NCI-H2029 treated with DMSO at 0.1 percent for 48 hours (cell line): ENCODE measurements at places on chromosomes 3 and 15.

DNA sequence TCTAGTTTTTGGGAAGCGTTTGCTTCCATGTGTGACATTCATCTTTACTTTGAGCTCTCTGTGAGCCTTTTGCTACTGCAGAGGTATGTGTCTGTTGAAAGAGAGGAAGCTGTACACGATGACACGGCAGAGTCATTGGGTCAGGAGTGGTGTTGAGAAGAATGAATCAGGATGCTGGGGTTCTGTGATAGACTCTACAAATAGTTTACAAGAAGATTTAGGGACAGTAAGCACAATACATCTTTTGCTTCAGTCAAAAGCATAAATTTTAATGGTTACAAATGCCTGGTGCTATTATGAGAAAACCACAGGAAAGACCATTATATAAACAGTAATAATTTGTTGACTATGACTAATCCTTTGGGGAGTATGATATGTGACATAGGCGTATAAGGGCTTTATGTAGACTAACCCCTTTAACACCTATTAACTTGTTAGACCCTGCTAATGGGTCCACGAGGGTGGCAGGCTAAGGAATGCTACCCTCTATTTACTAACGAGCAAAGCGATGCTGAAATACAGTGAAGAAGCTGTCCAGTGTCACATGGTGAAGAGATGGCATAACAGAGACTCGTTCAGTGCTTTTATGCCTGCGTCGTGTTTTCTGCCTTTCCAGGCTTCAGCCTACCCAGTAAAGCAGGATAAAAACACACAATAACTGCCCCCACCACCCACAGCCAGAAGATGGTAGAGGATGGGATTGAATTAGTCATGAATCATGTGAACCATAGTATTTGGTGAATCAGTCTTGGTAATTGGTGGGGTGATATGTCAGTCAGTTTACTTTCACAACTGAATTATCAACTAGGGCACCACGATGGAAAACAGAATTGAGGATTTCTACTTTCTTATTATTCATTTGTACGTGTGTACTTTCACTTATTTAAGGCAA is 118.8 kb downstream of the LPP start:
- no peak for DNase-seq

DNA sequence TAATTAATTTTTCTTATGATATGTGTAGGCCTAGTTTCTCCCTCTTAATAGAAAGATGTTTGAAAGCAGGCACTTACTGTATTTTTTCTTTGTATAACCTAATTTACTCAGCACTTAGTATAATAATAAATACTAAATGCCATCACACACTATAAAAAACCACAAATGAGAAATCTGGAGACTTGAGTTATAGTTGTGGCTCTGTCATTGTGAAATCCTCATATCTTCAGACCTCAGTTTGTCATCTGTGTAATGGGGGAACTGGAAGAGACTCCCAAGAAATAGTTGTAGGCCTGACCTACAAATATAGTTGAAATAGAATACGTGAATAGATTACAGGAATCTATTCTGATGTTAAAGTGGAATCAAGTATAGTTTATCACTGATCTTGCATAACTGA is 287.6 kb upstream of the DPH6 start:
- DNase-seq = no peak

- no peak for DNase-seq
These were observed 47.0 kb upstream of the TRIM42 start for GRCh38 chr3:140630866-140631265.

GRCh38 chr3:62700357-62700756 is 174.9 kb downstream of the CADPS start:
- no peak for DNase-seq

DNA sequence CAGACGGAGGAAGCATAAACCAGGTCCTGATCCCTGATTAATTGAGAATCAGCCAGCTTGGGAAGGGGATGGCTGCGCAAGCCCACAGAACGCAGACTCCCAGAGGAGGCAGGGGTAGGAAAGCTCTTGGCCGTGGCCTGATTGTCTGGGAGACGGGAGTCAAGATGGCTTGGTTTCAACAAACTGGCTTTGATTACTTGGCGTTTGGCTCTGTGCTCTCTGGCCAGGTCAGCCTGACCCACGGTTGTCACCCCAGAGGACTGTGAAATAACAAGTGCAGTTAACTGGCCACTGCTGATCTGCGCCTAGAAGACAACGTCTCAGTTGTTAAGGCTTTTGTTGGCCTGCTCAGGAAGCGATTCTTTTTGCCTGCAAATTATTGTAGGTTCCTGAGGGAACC is 387.0 kb upstream of the PROK2 start:
- DNase-seq = no peak

DNA sequence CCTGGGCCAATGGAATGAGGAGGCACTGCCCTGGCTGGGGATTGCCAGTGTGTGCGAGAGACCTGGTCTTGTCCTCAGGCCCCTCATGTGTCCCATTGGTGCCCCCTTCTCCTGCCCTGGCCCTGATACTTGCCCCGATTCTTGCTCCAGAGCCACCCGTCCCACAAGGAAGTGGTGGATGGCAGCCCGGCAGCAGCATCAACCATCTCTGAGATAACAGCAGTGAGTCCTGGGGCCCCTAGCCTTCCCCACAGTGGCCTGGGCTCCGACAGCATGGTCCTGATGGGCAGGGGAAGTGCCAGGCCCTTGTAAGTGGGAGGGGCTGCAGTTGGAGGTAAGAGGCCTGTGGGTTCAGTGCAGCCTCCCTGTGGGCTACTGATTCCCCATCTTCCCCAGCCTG is 15.4 kb downstream of the VILL start:
- no peak for DNase-seq

GRCh38 chr3:138824114-138824506 is 10.6 kb downstream of the PIK3CB start:
- no peak for DNase-seq

GRCh38 chr15:87940768-87941167 is 315.8 kb downstream of the NTRK3 start:
- no peak for DNase-seq

DNA sequence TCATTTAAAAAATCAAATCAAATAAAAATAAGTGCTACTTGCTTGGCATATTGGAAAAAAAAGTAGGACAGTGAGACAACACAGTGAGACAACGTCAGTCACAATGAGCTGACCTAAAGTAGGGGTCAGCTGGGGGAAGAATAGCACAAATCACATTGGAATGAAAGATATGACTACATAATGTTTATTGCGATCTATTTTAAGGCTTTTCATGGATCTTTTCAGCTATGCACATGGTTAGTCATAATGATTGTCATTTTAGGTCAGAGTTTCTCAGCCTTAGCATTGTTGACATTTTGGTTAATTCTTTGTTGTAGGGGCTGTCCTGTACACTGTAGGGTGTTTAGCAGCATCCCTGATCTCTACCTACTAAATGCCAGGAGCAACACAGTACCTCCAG is 44.5 kb downstream of the CMSS1 start:
- no peak for DNase-seq

DNA sequence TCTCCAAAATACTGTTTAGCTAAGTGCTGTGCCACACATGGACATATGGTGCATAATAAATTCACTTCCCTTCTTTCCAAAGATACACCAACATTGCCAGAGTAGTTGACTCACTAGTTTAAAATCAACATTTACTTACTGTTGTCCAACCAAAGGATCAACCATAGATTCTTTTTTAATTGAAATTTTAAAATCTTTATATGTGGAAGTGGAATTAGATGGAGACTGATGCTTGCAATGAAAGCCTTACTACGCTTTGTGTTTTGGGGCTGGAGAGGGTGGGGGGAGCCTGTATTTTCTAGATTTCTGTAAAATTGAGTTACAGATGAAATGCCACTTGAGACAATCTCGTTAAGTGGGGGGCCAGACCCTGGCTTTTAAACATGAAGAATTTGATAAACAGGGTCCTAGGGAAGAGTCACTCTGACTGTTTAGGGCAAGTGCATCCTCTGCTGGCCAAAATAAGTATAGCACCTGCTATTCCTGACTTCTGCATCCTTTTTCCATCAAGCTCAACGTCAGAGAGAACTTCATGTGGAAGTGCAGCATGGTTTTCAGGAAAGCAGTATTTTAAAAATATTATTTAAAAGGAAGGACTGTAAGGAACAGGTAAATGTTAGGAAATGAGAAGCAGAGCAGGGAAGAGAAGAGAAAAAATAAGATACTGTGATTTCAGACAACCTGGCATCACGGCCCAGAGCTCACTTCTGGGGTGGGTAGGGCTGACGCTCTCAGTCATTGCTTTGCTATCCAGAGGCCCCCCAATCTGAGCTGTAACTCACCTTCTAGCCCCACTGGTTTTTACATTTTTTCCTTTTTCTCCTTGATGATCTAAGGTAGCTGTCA is 76.7 kb downstream of the BOC start:
- peak; percentile 21 for DNase-seq

DNA sequence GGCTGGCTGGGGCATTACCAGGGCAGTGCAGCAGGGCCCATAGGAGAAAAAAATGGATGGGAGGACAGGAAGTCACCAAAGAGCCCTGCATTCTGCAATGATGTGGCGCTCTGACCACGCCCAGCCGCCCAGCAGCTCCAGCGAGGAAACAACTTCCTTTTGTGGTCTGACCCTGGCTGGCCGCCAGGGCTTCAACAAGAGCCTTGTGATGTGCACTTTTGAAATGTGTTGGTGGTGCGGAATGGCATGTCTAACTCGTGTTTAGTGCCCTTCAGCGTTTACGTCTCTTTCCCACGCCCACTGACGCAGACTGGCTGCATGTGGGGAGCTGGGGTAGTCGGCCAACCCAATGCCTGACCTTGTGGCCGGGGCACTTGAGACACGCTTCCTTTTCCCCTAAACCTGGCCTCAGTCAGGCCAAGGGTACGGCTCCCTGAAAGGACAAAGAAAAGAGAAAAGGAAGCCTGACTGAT is 81.9 kb upstream of the CTNNB1 start:
- peak; percentile 89 for DNase-seq
